Kidney tubule cell (primary cell): ENCODE measurements at places on chromosomes 7 and 10.

DNA sequence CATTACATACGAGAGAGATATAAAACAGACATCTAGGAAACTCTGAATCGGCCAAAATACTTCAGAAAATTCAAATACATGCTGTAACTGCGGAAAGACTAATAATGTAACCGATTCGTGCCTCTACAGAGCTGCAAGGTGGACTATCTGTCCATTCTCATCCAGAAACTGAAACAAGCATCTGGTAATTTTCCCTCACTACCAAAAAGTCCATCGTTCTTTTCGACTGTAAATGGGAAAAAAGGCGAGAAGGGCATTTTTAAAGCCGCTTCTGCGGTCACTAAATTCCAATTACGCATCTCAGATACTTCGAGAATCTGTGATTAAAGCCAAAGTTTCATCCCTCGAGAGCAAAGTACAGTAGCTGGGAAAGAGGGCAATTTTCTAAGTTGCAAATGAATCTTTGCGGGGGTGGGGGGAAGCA lies 1.3 kb downstream of the OGA start:
- DNase-seq: no peak

DNA sequence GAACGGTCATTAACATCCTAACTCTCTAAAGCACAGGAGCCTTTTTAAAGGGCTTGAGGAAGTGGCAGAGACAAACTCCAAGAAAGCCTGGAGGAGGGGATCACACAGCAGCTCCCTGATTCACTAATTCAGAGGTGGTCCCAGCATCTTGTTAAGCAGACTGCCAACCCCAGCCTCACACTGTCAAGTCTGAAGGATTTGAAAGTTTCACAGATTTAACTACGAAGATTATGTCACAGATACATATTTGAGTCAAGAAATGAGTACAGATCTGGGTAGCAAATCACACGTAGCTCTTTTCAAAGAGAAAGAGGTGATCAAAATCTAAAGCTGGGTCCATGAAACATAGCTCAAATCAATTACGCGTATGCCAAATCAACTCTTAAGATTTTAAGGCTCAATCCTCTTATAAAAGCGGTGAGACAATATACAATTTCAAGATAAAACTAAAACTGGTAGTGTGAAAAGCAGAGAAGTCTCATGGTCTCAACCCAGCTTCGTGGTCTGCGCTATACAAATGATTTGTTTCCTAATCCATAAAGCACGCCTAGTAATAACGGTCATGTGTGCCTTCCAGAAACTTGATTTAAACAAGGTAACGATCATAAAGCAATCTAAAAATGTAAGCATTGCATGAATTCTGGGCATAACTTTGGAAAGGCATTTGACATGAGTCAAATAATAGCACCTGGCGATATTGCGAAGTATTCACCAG lies 229.9 kb upstream of the MKLN1 start:
- DNase-seq: no peak

- DNase-seq: no peak
These were observed 129.7 kb downstream of the MARCHF5 start for GRCh38 chr10:92420546-92421275.

DNA sequence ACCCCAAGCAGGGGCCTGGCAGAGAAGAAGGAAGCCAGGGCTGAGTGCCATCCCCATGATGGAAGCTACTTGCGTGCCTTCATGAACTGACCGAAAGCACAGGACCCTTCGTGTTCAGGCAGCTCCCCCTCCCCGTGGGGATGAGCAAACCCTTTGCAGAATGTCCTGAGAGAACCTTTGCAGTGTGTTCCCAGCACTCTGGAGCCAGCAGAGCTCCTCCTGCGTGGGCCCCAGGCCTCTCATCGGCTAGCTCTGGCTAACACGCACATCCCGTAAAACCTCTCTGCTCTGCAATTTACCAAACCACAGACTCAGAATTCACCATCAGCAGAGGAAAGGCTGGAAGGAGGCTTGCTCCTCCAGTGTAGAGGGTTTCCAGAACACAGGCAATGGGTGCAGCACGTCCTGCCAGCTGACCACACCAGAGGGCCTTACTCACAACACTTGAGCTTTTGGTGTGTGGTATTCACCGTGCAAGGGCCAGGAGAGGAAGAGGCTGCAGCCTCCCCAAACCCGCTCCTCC lies 3.1 kb downstream of the SH3PXD2A start:
- no peak for DNase-seq

DNA sequence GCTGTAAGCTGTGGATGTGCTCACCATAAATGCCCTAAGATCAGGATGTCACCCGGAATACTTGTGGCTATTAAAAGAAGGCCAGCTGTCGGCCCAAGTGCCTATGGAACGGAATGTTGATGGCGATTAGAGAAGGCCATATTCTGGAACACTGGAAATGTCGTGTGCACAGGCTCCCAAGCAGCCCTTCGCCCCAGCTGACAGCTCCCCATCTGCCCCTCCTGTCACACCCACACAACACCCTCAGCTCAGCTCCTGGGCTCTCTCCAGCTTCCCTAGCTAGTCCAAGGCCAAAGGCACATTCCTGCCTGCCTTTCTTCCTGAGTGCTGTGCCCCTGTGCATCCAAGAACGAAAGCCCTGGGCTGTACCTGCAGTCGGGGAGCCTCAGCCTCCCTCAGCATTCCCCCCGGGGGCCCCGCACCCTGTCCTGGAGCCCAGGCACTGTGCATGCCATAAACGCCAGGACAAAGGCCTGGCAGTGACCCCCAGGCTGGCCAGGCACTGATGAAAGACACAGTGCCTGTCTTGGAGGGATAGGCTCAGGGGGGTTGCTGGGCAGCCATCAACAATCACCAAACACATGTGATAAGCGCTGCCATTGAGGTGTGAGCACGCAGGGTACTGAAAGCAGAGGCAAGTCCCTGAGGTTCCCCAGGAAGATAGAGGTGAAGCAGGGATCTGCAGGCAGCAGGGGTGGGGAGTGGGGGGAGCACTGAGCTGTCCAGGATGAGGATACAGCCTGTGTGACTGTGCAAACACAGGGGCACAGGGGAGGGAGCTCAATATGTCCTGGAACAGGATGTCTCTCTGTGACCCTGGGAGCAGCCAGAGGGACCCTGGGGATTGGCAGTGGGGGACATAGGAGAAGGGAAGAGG lies 3.7 kb upstream of the LDB3 start:
- no peak for DNase-seq

- DNase-seq: peak; percentile 90
These were observed 60.8 kb upstream of the DOCK1 start for GRCh38 chr10:126844406-126844805.

GRCh38 chr10:100148353-100149211 lies 37.2 kb downstream of the ERLIN1 start:
- peak; percentile 96 for DNase-seq

DNA sequence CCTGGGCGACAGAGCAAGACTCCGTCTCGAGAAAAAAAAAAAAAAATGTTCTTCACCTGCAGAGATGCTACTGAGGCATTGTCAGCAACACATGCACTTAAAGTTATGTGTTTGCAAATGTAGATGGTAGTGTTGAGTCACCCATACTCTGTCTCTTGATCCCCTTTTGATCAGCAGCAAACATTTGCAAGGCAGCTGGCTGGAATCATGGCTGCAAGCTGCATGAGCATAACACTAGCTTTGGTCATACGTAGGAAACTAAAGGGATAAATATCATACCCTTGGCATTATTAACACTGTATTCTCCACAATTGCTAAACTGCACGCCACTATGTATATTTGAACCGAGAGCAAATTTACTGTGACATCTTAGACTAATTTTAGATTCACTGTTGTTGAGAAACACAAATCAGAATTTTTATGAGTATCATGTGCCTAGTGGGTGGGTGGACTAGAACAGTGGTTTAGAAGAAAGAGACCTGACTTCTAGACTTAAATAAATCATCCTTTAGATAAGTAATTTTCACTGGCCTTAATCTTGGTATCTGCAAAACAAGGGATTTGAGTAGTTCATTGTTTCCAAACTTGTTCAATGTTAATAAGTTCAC lies 229.3 kb upstream of the MEOX2 start:
- no peak for DNase-seq

DNA sequence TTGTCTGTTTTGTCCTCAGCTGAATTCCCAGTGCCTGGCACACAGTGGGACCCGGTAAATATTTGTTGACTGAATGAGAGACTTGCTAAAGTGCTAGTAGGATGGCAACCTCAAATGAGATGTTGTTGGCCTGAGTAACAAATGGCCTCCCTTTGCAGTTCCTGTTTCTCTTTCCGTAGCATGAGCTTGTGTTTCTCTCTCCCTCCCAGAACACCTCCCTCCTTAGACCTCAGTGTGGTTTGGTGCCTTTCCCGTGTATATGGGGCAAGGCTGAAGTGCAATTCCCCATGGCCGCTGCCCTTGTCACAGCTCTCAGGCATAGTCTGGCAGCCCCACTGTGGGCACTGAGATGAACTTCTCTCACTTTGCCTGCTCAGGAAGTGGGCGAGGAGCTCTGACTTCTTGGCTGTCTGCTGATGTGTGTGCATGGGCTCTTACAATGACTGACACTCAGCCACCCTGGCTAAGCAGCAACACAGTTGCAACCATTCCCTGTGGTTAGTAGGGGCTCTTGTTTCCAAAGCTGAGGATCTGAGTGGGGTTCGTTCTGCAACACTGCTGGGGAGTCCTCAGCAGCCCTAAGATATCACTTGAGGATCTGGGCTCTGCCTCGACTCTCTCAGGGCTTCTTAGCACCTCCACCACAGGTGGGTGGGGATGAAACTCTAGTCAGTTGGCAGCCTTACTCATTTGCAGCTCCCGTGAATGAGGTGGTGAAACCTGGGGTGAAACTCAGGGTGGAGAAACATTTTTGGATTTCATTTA lies 136.1 kb downstream of the ICA1 start:
- DNase-seq: no peak

DNA sequence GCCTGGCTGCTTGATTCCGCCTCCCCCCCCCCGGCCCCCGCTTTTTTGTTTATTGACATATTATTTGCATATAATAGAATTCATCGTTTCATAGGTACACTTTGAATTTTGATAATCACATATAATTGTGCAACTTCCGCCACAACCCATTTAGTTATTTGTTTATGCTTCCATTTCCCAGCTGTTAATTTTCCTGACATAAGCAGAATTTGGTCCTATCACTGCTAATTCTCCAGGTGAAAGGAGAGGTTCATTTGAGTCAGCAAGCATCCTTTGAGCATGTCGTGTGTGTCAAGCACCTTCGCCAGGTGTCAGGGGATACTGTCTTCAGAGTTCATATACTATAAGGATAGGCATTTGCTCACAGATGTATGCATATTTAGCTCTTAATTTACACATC lies 102.2 kb downstream of the CELF2 start:
- no peak for DNase-seq

DNA sequence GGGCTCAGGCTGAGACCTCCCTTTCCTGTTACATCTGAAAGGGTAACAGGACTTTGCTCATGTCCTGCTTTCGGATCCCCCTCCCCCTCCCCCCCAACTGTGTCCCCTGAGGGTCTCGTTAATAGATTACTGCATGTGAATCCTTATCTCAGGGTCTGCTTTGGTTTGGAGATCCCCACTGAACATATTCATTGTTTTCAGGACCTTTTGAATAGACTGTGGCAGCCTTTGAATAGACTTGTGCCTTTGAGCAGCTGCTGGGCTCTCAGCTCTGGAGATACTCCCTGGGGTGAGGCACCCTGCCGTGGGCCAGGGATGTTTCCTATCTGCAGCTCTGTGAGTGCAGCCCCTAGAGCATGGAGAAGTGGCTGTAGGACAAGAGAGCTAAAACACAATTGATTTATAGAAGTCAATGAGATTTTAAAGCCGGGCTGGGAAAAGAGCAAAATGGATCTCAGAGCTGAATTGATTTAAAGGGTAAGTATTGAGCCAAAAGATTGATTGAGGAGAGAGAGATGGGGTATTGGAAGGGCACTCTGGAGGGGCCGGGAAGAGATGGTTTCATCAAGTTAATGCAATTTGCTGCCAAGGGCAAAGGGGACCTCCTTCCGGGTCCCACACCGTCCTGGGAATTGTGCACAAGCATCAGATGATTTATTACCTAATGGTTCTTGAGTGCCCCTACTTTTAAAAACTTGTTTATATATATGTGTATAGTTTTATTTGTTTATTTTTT lies 9.9 kb downstream of the ARHGAP22 start:
- no peak for DNase-seq

DNA sequence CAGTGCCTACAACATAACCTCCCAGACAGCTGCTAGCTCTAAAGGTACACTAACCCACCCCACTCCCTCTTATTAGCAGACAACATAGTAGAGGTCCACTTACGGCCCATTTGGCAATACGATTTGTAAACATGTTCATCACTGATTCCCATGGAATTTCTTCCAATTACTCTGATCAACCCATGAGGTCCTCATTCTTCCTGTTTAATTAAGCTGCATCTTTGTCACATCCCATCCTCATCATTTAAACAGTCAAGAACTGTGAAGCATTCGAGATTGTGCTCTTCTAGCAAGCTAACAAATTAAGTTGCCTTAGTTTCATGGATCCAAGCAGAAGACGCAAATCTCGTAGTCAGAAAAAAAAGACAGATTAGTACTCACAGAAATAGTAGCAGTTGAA lies 622.2 kb upstream of the VSTM2A start:
- no peak for DNase-seq

DNA sequence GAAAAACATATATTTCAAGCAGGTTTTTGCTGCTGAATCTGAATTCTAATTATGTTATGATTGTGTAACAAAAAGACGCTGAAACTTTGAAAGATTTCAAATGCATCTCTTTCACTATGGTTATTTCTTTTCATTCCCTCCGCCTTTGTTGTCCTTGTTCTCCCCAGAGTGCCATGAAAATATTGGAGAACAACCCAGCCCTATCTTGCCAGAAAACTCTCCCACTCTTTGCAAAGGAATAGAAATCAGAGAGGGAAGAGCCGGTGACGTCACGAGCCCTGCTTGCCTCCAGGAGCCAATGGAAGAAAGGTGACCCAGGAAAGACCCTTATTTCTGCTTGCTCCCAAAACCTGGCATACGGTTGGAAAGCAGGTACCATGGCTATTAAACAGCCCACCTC lies 3.4 kb downstream of the GFRA1 start:
- DNase-seq: no peak

GRCh38 chr10:30040597-30040996 lies 18.8 kb downstream of the JCAD start:
- no peak for DNase-seq

DNA sequence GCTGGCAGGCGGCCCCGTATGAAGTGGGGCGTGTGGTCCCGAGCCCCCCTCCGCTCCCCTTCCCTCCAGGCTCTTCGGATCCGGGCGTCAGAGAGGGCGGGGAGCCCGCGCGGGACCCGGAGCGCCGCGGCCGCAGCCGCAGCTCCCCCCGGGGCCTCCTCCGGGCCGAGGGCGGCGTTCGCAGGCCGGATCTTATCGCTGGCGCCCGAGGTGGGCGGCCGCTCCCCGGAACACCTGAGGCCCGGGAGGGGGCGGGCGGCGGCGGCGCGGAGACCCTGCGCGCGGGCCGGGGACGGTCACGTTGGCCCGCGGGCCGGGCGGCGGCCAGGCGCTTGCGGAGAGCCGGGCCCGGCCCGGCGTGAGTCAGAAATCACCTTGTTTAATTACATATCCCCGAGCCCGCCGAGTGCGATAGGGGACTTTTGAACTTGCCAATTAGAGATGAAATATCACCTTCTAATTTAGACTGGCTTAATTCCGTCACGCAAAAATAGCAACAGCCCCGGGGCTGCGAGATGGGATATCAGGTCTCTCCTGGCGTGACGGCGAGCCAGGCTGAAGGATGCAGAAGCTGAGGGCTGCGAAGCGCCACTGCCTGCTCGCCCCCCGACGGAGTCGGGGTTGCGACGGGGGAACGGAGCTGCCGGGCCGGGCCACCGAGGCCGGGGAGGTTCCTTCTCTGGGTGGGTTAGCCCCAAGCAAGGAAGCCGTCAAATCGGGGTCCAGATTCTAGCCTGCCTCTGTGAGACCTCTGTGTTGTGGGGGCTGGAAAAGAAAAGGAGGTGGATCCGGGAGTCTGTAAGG lies 43.4 kb downstream of the LDB3 start:
- peak; percentile 61 for DNase-seq

GRCh38 chr10:4018054-4018511 lies 233.1 kb upstream of the KLF6 start:
- no peak for DNase-seq
